ENCODE measurements at places on chromosomes 3 and 15.
A peak's percentile ranks its signal among the peaks of the same experiment; 100 is the strongest.

DNA sequence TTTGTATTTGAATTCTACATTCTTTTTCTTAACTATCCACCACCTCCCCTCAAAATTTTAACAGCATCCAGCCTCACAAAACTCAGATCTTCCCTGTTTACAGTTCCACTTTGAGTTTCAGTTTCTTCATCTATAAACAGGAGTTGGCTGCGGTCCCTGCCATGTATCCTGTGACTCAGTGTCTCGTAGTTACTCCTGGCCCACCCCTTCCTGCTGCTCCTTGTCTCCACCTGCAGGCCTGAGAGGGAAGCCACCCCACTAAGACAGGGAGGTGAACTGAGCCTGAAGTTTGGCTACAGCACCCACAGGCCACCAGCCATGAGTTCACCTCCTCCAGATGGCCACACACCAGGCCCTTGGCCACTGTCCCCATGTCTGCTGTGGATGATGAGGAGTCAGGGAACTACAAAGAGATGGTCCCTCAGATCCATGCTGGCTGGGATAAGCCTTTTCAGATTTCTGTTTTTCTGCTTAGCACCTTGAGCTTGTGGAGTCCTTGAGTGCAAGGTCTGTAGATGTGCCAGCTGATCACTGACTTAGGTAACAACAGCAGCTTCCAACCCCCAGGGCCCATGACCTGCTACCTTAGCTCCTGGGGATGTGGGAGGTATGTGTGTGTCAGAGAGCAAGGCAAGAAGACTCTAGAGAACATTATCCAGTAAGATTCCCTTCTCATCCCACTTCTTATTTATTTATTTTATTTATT, 37.5 kb downstream of the CD86 start:
- peak; percentile 53 for DNase-seq

DNA sequence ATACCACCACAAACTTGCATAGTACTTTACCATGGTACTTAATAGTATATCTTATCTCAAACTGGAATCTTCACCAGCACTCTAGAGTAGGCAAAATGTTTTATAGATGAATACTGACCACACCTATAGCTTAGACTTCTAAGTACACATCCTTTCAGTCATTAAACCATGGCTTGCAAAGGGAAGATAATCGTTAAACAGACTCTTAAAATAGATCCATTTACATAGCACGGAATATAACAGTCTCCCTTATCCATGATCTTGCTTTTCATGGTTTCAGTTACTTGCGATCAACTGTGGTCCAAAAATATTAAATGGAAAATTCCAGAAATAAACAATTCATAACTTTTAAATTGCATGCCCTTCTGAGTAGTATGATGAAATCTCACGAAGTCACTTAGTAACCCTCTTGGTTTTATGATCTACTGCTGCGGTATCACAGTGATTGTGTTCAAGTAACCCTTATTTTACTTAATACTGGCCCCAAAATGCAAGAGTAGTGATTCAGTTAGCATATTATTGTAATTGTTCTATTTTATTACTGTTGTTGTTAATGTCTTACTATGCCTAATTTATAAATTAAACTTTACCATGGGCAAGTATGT, 111.4 kb downstream of the HERC1 start:
- DNase-seq, result no peak

- no peak for DNase-seq
Observed at GRCh38 chr3:184772667-184773272, 39.2 kb upstream of the VPS8 start.

- peak; percentile 34 for DNase-seq
Observed at GRCh38 chr15:66923438-66923881, 141.9 kb upstream of the SMAD3 start.

GRCh38 chr15:86139828-86140227, 60.2 kb downstream of the AGBL1 start:
- peak; percentile 8 for DNase-seq

DNA sequence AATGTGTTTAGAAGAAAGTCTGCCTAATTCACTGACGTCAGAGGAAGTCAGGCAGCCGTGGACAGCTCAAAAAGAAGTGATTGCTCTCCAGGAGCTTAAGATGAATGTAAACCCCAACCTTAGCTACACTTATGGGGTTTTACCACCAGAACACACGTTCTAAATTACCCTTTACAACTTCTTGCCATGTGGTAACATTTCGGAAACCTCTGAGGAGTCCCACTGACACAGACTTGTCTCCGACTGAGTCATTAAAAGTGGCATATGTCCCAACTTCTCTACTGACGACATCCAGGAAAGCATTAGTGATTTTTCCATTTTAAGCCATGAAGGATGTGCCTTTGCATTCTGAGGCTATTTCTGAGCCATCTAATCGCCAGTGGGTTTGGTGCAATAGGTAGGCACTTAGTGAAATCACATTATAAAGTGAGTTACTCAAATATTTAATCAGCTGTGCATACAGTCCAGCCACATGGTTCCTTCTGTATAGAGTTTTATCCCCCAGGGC, 32.4 kb downstream of the C2CD4A start:
- DNase-seq, result no peak

- DNase-seq, result no peak
Observed at GRCh38 chr3:123750209-123750608, 133.9 kb downstream of the MYLK start.

- no peak for DNase-seq
Observed at GRCh38 chr3:46284981-46285683, 42.9 kb downstream of the CCR3 start.

GRCh38 chr3:152292366-152292765, 23.6 kb downstream of the MBNL1 start:
- no peak for DNase-seq

DNA sequence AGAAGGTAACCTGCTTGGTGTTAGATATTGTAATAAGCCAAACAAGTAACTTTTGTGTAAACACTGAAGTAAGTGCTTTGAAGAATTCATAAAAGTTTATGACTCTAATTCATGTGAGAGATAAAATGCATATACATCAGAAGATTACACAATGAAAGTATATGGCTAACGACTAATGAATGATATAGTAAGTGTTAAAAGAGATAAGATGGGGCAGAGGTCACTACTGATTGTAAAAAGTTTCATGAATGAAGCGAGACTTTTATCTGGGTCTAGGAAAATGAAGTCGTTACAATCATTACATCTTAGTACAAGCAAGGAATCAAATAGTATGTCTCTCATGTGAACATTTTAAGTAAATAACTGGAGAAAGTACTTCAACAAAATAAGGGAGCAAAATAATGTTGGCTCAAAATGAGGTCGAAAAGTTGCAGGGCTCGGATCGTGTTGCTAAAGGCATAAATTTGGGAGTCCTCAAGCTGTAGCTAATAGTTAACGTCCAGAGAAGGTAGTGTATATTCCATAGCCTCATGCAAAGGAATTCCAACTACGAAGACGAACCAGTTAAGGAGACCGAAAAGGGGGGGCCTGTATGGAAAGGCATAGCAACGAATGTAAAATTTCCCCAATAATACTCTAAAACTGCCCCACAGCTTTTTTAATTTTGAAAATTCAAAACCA, 984 bp upstream of the DUT start:
- no peak for DNase-seq

- DNase-seq, result no peak
Observed at GRCh38 chr3:29065211-29065785, 215.6 kb upstream of the RBMS3 start.

GRCh38 chr3:47762233-47762632, 19.5 kb downstream of the SMARCC1 start:
- no peak for DNase-seq

DNA sequence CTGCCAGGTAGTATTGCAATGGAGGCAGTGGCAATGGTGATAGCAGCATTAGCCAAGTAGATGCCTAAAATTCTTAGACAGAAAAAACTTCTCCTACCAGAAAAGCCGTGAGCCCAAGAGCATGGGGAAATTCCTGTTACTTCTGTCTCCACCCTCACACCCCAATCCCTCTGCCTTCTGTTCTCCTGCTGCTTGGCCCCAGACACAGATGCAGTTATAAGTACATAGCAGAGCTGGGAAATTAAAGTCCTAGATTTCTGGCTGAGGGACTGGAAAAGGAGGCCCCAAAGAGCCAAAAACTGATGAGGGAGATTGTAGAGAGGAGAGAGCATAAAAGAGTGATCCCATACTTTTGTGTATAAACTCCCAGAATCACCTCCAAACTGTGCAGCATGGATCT, 166.9 kb downstream of the SMAD6 start:
- no peak for DNase-seq

GRCh38 chr3:54040476-54040875, 81.9 kb upstream of the CACNA2D3 start:
- no peak for DNase-seq

GRCh38 chr15:88917760-88918159, 4.6 kb upstream of the MFGE8 start:
- DNase-seq, result no peak

GRCh38 chr15:83837945-83838571, 184.1 kb downstream of the ADAMTSL3 start:
- no peak for DNase-seq

- DNase-seq, result no peak
Observed at GRCh38 chr3:170098753-170099152, 61.0 kb downstream of the GPR160 start.

DNA sequence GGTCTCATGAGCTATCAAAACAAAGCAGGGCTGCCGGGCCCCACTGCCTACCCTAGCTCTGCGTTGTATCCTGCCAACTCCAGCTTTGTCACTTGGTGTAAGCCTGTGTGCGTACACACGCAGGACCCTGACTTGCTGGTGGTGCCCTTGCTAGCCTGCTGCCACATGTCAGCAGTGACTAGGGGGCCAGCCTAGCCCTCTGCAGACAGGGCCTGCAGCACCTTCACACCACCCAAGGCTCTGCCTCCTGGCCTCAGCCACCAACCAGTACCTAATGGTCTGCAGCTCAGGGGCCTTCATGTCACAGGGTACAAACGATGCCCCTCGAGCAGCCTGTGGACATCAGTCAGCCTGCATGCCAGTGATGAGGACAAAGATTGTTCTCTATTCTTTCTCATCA, 30.1 kb upstream of the DUSP7 start:
- no peak for DNase-seq

GRCh38 chr15:69546182-69546581, 93.6 kb downstream of the RPLP1 start:
- no peak for DNase-seq

DNA sequence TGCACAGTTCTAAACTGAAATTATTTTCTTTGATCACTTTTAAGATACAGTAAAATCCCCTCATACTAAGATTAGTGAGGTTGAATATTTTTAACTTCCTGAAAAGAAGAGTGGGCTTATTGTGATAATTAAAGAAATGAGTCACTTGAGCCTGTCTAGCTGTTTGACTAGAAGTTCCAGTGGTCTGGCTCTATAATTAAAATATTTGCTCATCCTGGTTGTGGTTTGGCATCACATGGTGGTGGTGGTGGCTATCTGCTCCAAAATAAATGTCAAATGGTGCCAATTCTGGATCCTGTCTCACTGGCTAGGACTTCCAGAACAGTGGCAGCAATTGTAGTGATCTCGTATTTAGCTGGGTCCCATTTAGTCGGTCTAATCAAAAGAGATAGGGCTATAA, 8.6 kb upstream of the TEX9 start:
- no peak for DNase-seq

GRCh38 chr3:182979103-182979673, 1.1 kb downstream of the DCUN1D1 start:
- DNase-seq, result no peak

DNA sequence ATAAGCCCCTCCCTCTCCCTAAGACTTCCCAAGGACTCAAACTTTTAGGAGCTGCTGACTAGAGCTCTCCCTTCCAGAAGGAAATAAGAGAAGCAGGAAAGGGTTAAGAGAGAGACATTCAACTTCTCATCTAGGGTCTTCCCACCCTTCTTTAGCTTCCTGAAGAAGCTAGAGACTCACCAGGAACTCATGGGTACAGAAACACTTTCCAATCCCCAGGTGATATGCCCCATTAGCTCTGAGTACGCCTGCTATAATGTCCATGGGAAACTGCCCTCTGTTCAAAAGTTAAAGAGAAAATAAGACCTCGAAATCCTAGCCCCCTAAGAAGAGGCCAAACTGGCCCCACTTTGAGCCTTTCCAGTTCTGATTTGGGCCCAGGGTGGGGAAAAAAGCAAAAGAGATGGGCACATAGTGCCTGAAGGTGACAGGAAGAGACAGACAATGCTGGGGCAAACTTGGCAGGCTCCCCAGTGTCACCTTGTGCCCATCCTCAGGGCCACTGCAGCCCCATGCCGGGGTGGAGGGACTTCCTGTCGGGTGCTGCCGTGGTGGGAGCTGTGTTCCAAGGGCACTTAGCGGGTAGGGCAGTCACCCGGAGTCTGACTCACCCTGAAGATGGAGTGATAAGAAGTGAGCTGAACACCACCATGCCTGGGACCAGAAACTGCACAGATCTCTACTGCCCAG, 29.5 kb downstream of the CCDC12 start:
- DNase-seq, result peak; percentile 38

- DNase-seq, result no peak
Observed at GRCh38 chr15:88284318-88284998, 27.9 kb upstream of the NTRK3 start.

DNA sequence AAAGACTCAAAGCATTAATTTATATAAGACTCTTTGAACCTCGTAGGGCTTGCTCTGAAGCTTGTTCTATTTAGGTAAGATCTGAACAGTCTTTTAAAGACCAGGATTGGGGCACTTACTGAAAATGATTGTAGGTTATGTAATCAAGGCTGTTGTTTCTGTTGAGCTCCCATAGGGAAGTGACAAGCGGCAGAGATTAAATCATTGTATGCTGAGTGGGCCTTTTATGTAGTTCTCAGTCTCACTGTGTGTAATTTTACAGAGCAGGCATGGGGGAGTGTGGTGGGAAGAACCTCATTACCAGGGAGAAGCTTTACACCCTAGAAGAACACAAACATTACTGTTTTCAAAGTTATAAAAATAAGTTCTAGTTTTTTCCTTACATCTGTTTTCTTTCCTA, 160.0 kb upstream of the SNTN start:
- DNase-seq, result no peak

DNA sequence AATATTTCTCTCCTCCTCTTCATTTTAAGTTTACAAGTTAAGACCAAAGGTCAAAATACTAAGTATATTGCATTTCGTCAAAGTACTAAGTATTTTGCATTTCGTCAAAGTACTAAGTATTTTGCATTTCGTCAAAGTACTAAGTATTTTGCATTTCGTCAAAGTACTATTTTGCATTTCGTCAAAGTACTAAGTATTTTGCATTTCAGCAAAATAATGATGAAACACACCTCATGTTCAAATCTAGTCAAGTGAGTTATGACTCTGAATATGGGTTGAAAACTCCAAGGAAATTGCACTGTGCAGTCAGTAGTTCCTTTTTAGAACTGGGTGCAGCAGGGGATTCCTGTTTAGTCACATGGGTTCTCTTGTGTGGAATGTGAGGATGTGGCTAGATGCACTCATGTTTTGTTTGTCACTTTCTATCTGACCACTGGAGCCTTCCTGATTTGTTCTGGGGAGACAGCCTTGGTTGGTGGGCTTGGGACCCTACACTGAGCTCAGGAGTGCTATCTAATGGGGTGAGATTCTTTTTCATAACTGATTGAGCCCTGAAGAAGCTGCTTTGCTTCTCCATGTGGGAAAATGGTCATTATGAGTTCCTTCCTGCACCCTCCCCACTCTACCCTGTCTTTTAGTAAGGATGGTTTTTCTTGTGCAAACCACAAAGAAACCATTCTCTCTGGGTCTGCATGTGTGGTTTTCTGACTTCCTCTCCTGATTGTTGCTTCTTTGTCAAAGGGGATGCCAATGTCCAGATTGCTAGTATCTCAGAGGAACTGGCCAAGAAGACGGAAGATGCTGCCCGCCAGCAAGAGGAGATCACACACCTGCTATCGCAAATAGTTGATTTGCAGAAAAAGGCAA, 73.4 kb downstream of the CCK start:
- DNase-seq, result no peak

- DNase-seq, result no peak
Observed at GRCh38 chr3:98655666-98656065, 62.3 kb upstream of the CPOX start.

GRCh38 chr3:30742796-30743619, 136.6 kb downstream of the TGFBR2 start:
- no peak for DNase-seq
